NCI-H2081 (cell line): ENCODE measurements at places on chromosomes 7 and 10.
A peak's percentile ranks its signal among the peaks of the same experiment; 100 is the strongest.

GRCh38 chr7:54345746-54346145 is 196.4 kb upstream of the VSTM2A start:
- no peak for DNase-seq

DNA sequence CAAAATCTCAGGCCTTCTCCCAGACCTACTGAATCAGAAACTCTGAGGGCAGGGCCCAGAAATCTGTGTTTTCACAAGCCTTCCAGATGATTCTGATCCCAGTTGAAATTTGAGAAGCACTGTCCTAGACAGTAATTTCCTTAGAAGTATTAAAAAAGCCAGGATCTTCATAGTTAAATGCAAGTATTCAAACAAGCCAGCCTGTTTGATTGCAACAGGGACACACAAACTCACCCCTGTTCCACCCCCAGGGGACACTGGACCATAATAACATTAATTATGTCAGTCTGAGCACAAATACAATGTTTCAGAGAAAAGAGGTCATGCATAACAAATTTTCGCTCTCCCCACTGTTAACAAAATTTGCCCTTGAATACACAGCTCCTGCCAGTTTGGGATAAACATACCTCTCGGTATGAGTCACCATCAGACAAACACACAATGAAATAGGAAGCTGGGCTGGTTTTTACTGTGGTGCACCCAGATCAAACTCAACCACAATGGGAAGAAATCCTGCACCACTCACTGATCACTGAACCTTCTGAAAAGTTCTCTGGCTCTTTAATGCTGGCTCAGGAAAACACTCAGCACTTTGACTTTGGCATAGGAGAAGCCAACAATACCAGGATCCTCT is 34.3 kb downstream of the ABLIM1 start:
- peak; percentile 81 for DNase-seq

DNA sequence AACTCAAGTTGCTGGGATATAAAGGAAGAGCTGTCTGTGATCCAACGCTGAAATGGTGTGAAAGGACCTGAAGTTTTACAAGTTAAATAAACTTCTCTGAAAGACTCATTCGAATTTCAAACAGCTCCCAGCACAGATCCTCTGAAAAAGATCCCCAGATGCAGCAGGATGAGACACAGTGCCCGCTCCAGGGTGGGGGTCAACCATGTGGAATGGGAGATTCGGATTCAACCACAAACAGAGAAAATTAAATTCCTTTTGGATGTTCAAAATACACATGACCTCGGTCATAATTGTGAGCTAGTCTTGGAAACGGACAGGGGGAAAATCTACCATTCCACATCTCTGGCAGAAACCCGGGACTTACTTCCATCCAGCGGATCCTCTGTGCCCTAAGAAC is 119.6 kb downstream of the PRKAG2 start:
- no peak for DNase-seq

DNA sequence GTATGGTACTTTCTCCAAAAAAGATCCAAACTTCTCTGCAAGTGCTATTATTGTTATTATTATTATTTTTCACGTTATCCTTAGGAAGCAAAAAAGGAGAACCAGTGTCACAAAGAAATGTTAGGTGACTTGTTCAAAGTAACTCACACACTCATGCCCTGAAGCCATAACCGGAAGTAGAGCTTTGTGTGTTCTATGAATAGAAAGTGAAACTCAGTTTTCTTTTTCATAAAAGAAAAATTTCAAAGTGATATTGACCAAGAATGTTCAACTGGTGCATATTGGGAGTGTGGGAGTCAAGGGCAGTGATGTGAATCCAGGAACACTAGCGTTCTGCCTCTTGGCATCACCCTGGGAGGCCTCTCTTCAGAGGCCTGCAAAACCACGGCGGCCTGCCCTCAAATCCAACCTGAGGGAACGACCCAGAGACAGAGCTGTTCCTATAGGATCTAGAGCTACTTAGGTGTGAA is 106.1 kb downstream of the PRKCQ start:
- no peak for DNase-seq

DNA sequence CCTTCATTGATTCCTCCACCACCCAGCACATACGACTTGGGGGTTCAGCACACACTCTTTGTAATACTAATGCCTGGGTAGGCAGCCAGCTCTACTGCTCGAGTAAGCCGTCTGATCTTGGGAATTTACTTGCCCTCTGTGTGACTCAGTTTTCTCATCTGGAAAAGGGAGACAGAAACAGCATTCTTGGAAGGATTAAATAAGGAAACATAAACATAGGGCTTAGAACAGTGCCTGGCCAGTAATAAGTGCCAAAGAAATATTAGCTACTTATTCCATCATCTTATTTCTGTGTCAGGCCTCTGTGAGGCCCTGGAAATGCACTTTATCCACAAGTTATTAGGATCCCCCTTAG is 130.1 kb downstream of the TNS3 start:
- no peak for DNase-seq

- no peak for DNase-seq
Observed at GRCh38 chr7:42233171-42233570, 3.8 kb downstream of the GLI3 start.

DNA sequence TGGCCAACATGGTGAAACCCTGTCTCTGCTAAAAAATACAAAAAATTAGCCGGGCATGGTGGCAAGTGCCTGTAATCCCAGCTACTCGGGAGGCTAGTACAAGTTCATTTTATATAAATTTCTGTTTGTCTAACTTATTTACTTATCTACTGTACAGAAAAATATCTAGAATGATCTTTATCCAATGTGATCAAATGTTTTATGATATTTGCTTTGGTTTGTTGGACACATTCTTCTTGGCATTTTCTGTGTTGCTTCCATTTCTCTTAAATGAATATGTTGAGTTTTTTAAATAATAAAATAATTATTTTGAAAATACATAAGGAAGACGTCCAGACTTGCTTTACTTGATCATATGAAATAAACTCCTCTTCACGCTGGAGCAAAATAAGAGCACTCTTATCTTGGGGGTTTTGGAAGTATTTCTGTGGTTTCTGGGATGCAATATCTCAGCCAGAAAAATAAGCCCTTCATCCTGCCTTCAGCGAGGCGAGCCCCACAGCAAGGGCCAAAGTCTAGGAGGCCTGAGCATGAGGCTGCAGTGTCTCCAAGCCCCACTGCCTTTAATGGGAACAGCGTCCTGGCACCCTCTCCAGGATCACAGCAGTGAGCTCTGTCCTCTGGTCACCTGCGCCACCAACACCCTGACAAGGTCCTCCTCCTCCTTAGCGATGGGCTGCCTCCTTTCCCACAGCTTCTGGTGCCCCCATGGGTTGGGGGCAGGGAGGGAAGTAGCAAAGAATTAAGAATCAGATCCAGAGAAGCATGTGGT is 480.2 kb downstream of the KCNMA1 start:
- DNase-seq = no peak

- DNase-seq = no peak
Observed at GRCh38 chr7:128933180-128933891, 4.4 kb upstream of the IRF5 start.

DNA sequence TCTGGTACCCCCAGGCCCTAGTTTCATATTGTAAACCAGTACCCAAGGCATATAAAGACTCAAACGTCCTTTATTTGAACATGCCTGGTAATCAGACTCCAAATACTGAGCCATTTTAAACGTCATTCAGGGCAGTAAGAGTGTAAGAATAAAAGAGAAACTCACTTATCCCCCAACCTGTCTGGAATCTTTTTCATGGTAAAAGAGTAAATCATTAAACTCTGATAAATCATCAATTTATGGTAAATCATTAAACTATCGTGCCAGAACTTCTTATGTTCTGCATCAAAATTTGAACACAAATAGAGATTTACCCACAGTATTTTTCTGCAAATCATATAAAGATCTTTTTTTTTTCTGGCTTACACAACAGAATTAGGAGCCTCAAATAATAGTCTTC is 734.3 kb upstream of the POT1 start:
- DNase-seq = no peak

GRCh38 chr7:155003092-155003375 is at the start of gene PAXIP1:
Gene PAXIP1 (minus strand): TSS chr7:155003124. CDS start chr7:155002929, 195 bp downstream.
- DNase-seq = no peak

GRCh38 chr7:418636-419280 is 100.9 kb downstream of the PDGFA start:
- DNase-seq = no peak

DNA sequence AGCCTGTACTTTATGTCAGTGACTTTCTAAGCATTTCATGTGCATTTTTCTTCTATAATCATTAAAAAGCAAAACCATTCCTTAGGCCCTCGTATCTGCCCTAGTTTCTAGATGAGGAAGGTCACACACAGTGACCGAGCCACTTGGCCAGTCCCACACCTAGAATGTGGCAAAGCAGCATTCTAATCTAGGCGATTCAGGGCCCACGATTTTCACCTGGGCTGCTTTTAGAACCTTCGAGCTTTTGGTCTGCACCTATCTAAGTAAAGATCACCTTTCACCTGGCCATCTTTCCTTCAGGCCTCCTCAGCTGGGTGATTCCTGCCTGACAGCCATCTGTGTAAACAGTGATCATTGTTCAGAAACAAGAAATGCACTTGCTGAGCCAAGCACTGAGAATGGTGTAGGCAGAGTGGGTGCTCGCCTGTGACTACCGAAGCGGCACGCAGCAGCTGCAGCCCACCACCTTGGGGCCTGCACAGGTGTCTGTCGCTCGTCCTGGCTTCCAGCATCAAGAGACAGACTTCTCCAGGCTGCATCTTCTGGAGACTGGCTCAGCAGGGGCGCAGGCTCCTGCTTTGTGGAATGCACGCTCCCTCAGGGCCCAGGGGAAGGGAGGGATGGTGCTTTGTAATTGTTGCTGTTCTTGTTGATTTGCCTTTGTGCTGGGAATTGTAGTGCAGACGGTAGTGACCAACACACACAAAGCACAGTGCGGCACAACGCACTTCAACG is 149.0 kb upstream of the INSYN2A start:
- DNase-seq = peak; percentile 23
